Bone marrow (tissue), 2 donors: ENCODE measurements at places on chromosomes 7 and 10.

- no peak for DNase-seq
These were observed 2.0 kb downstream of the PIP4K2A start for GRCh38 chr10:22712211-22712955.

- no peak for DNase-seq
These were observed 32.4 kb downstream of the KMT2E start for GRCh38 chr7:105046414-105046813.

DNA sequence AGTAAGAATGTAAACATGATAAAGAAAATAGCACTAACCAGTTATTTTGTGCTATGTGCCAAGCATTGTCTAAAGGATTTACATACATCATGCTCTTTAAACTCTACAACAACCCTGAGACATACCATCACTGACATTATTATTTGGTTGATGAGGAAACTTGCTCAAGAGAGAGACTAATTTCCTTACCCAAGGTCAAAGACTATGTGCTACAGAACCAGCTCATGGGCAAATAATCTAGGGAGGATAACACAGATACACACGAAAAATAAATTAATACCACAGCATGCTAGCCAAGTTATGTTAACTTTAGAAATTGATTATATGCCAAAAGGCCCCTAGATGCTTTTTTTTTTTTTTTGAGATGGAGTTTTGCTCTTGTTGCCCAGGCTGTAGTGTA, 2.7 kb downstream of the ANKRD16 start:
- no peak for DNase-seq

GRCh38 chr10:126806498-126806897, 98.7 kb upstream of the DOCK1 start:
- DNase-seq, result no peak

DNA sequence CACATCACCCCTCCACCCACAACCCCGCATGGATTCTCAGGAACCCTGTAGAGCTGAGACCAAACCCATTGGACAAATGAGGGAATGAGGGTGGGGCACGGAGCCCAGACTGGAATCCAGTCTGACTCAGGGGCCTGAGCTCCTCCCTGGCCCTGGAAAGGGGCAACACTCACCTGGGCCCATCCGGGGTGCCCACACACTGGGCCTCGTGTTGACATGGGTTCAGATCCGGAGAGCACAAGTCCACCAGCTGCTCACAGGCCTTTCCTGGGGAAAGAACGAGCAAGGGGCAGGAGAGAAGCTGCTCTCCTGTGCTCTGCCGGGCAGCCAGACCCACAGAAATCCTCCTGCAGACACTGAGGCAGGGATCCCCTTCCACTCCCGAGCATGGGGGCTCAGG, 172.2 kb downstream of the SLIT1 start:
- no peak for DNase-seq

- no peak for DNase-seq
These were observed 5.3 kb upstream of the CAPZA2 start for GRCh38 chr7:116857052-116857451.

DNA sequence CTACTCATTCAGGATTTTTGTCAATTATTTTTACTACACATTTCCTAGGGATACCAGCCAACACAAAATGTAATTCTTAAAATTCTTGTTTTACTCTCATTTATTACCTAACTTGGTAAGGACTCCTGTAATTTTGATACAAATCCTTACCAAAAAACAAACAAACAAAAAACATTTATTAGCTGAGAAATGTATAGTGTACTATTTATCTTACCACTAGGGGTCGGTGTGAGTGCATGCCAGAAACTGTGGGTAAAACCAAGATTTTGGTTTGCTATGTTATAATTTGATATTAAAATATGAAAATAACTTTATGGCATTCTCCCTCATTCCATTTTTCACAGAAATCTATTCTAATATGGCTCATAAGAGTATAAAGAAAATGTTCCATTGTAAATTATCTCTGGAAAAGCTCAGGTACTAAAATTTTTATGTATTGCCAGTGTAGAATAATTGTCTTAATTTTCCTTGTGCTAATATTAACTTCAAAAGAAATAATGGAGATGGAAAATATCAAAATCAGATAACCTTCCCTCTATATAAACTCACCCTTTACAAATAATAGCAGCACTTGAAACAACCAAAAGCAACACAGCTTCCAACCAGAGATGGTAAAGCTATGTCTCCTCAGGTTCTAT, 290.8 kb upstream of the PCDH15 start:
- DNase-seq, result no peak
